ENCODE measurements at places on chromosomes 7 and 10.

GRCh38 chr10:76044751-76045150 is 613.3 kb downstream of the LRMDA start:
- DNase-seq, result no peak

DNA sequence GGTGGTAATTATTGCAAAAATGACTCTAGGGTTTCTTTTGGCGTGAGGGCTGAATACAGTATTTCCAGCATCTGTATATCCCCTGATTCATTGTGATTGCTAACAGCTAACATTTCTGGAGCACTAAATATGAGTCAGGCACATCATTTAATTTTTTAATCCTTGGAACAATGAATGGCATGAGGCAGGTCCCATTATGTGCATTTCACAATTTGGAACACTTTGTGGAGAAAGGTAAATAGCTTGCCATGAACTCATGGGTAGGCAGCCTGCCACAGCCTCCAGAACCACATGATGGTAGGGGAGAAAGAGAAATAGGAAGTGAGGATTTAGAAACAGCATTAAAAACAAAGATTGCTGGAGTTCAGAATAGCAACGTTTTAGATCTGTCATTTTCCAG is 1.7 kb downstream of the NPTX2 start:
- no peak for DNase-seq

- DNase-seq, result no peak
Observed at GRCh38 chr7:1811850-1812508, 141.9 kb downstream of the ELFN1 start.

- DNase-seq, result no peak
Observed at GRCh38 chr10:35916791-35917190, 274.7 kb upstream of the FZD8 start.

DNA sequence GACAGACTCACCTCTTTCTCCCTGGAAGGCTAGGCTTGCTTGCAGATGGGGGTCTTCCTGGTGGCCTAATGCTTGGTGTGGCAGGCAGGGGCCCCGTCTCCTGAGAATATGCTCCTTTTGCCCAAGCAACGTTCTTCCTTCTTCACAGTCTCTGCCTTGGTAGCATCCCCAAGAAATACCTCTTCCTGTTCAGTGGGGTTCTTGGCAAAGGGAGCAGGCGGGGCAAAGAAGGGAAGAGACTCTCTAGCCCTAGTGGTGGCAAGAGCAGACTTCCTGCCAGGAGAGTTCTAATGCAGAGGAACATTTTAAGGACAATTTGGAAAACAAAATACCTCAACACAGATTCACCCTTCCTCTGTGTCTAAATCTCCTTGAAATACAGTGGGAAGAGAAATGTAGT is at the start of gene CLEC5A:
TSS of gene CLEC5A (minus strand) at position 179 of the 400 bp plus-strand sequence. CDS start 682 bp downstream, outside the sequence.
- DNase-seq, result no peak

DNA sequence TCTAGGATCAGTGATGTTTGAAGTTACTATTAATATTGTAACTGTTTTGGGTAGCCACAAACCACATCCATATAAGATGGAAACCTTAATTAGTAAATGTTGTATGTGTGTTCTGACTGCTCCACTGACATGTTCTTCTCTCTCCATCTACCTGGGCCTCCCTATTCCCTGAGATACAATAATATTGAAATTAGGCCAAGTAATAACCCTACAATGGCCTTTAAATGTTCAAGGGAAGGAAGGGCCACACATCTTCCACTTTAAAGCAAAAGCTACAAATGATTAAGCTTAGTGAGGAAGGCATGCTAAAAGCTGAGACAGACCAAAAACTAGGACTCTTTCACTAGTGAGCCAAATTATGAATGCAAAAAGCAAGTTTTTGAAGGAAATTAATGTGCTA is 176.4 kb upstream of the ANK3 start:
- no peak for DNase-seq

GRCh38 chr7:34296663-34297062 is 361.4 kb upstream of the NPSR1 start:
- DNase-seq, result no peak

GRCh38 chr10:78312197-78313047 is 278.8 kb downstream of the RPS24 start:
- DNase-seq, result no peak

DNA sequence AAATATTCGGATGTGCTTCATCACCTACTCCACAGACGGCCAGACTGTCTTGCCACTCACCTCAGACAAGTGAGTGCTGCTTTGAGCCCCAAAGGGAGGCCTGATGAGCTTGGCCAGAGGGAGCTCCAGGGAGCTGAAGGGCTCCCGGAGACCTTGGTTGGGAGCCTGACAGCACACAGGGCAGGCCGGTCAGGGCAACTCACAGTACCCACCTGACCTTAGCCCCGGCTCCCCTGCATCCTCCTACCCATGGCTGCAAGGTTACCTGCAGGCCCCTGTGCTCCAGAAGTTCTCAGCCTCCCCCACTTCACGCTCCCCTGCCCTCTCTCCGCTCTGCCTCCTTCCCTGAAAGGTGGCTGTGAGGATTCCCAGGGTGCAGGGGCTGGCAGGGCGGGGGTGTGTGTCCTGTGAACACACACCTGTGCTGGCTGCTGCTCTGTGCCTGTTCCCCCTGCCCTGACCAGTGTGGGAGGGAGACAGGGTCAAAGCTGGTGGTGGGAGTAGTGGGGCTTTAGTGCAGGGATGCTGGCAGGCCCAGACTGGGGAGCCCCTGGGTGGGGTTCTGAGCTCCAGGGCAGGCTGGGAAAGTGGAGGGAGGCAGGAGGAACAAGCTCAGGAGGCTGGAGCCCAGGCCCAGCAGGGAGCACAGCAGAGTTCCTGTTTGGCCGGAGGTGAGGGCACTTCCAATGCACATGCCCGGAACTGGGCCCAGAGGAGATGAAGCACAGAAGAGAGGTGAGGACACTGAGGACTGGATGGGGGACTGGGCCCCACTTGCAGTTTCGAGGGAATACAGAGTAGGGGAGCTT is 7.2 kb downstream of the ANTXRL start:
- DNase-seq, result no peak

Data from omental fat pad (tissue), 4 donors.